ENCODE measurements at places on chromosomes 4 and X.

DNA sequence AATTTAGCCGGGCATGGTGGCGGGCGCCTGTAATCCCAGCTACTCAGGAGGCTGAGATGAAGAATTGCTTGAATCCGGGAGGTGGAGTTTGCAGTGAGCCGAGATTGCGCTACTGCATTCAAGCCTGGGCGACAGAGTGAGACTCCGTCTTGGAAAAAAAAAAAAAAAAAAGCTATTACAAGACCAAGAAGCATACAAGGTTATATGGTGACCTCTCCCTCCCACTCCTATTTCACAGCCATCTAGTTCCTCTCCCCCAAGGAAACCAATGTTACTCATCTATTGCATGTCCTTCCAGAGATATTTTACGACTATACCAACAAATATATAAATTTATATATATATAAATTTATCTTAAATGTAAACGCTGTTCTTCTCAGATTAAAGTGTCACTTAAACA lies 3.2 kb downstream of the SLC9A7 start:
- DNase-seq: no peak

DNA sequence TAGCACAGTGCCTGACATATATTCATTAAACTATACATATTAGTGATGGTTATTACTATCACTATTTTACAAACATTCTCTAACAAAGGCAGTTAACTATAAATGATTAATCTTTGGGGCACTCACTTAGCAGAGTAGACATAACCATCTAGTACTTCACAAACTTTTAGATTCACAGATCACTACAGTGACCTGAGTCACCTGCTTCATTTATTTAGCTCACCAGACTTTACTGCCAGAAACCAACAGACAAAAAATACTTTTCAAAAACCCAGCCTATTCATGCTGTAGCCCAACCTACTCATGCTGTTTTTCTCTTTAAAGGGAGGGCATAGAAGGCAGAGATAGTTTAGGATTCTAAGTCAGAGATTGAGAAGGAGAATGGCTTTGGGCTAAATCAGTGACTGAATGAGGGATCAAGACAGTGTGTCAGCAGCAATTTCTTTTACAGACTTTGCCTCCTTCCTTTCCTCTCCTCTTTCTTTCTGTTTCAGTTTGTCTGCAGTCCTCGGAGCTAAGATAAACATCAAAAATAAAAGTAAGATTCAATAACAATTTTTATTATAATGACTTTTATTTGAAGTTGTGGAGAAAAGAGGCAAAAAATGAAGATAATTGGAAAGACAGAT lies 34.7 kb upstream of the PDE5A start:
- DNase-seq: no peak

DNA sequence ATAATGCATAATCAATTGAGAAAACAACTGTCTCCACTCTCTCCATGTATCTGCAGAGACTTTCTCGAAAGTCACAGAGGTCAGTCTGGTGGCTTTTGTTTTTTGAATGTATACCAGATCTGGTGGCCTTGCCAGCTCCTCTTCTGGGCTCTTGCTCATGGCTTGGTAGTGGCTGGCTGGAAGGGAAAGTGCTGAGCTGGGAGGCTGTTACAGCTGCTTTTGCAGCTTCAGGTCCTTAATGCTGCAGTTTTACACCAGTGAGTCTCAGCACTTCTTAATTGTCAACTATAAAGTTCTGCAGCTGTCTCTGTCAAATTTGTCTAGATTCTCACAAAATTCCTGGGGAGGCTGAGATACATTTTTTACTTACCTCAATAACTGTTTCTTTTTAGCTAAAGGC lies 390.0 kb downstream of the GRXCR1 start:
- no peak for DNase-seq

GRCh38 chrX:51837921-51838320 lies 55.5 kb upstream of the MAGED1 start:
- no peak for DNase-seq

DNA sequence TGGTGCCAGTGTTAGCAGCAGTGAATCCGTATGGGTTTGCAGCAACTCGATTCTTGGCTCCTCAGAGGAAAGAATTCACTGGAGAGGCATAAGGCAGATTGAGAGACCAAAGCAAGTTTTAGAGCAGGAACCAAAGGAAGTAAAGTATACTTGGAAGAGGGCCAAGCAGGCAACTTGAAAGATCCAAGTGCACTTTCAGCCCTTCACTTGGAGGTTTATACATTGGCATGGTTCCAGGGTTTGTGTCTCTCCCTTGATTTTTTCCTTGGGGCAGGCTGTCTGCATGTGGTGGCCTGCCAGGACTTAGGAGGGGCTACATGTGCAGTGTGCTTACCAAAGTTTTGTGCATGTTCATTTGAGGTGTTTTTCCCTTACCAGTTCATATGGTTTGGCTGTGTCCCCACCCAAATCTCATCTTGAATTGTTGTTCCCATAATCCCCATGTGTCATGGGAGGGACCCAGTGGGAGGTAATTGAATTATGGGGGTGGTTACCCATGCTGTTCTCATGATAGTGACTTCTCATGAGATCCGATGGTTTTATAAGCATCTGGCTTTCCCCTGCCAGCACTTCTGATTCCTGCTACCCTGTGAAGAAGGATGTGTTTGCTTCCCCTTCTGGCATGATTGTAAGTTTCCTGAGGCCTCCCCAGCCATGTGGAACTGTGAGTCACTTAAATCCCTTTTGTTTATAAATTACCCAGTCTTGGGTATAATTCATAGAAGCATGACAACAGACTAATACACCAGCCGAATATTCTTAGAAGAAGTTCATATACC lies 86.2 kb upstream of the TSPAN5 start:
- no peak for DNase-seq

GRCh38 chr4:55736605-55737183 lies 82.9 kb upstream of the EXOC1L start:
- no peak for DNase-seq

DNA sequence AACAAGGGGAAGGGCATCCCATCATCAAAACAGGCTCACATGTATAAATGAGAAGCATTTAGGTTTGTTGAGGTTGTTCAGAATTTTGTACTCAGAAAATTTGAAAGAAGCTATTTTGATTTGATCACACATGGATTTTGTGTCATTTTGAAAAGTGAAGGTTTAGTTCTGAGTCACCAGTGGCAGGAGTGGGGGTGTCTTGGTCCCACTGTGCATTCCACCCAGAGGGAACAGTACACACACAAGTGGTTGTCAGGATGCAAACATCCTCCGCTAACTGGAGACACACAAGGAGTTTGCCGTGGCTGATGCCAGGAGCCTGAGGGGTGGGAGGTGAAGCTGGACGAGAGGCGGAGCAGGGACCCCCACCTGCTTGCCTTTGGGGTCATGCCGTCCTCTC lies 198.2 kb upstream of the PSAPL1 start:
- DNase-seq: no peak

- no peak for DNase-seq
Observed at GRCh38 chrX:45404206-45404605, 203.5 kb upstream of the DIPK2B start.

DNA sequence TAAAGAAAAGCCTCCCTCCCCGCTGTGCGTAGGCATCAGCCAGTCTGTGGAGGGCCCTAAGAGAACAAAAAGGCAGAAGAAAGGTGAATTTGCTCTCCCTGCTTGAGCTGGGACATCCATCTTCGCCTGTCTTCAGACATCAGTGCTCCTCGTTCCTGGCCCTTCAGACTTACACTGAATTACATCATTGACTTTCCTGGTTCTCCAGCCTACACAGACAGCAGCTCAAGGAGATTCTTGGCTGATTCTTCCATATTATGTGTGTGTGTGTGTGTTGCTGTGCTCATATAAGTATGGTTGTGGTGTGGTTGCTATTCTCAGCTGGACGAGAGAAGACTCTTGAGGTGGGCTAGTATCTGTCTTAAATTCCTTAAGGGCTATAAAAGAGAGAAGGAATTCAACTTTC lies 35.5 kb upstream of the CD99L2 start:
- no peak for DNase-seq

DNA sequence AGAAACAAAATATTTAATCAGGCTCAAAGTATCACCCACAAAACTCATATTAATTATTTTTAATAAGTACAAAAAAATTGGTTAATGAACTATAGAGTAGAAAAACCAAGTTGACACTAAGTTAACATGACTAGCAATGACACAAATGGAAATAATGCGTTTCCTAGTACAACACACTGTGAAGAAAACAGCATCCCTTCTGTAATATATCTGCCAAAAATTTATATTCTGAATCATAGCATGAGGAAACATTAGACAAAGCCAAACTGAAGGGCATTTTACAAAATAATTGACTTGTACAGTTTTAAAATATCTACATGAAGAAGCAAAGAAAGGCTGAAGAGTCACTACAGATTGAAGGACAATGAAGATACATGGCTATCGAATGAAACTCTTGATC lies 477.6 kb upstream of the INTU start:
- no peak for DNase-seq

GRCh38 chrX:96752781-96753180 lies 68.1 kb downstream of the DIAPH2 start:
- no peak for DNase-seq

DNA sequence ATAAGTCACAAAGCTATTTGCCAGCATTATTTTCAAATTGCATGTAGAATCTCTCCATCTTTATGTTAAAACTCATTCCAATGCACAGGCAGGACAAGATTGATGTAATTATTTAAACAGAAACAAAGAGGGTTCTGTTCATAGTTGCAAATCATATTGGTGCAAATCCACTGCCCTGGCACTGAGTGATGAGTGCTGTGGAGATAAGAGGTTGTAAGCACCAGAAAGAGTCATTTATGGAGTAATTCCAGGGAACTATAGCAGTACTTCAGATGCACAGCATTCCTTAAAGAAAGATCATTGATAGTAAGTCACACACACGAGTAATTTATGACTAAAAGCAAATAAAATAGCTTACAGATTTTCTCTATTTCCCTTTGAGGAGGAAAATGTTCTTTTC lies 337.7 kb upstream of the CTSO start:
- no peak for DNase-seq

- no peak for DNase-seq
Observed at GRCh38 chrX:23062359-23062758, 62.6 kb downstream of the DDX53 start.

DNA sequence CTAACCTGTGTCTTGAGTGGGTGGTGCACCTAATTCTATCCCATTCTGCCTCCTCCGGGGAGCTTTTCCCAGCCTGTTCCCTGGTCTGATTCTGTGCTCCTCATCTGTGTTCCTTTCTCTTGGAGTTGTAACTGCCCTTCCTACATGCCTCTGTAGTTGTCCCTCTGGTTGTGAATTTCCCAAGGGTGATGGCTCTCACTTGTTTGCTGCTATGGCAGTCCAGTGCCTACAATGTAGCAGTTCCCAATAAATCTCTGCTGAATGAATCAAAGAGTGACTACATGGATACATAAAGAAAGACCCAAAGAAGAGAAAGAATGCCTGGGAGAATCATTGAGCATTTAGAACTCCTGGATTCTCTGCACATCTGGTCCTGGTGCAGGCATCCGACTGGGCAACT lies 141.6 kb downstream of the HS3ST1 start:
- DNase-seq: no peak

GRCh38 chr4:186029571-186030398 lies 39.2 kb upstream of the TLR3 start:
- no peak for DNase-seq

GRCh38 chrX:104195489-104196084 lies 29.3 kb downstream of the FAM199X start:
- no peak for DNase-seq

DNA sequence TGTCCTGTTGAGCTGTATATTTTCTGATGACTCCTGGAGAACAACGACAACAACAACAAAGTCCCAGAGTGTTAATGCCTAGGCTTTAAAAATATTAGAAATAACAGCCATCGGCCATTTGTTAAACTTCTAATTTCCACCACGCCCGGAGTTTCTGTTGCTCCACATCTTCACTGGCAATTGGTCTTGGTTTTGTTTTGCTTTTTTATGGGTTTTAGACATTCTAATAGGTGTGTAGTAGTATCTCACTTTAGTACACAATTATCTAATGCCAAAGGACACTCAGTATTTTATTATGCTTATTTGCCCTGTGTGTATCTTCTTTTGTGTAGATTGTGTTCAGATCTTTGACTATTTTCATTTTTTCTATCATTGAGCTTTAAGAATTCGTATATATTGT lies 5.0 kb downstream of the MAGEA12 start:
- DNase-seq: no peak

DNA sequence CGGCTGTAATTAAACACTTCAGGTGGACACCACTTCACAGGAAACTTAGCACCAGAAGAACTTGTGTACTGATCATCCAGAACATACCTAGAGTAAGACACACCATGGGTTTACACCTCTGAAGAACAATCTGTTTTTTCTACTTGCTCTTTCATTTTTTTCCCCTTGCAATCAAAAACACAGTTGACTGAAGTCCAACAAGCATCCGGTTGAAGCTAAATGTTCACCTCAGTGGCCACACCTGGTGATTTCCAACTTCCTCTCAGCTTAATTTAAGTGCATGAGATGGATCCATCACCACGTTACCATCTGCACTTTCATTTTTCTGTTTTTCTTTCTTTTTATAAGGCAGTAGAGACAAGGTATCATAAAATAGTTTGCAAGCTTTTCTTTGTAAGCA lies 4.9 kb upstream of the TXK start:
- no peak for DNase-seq

GRCh38 chr4:61555789-61556188 lies 355.7 kb downstream of the ADGRL3 start:
- DNase-seq: no peak

- no peak for DNase-seq
Observed at GRCh38 chr4:133379681-133380438, 230.8 kb downstream of the PCDH10 start.

DNA sequence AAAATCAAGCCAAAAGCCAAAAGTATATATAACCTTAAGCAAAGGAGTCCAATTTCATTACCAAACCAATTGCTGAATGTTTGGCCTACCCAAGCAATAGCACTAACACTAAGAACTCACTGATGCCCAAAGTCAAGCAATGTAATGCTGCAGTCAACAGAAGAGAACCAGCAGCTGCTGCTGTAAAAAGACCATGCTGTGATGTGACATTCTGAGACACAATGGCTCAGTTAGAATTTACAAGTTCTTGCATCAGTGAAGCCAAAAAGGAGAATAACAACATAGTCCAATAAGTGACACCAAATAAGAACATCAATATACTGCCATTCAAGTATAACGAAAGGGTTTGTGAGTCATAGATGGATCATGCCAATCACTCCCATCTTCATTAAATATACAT lies 514.0 kb upstream of the DIAPH2 start:
- DNase-seq: no peak

- DNase-seq: no peak
Observed at GRCh38 chr4:38109896-38110295, 149.7 kb downstream of the PTTG2 start.

DNA sequence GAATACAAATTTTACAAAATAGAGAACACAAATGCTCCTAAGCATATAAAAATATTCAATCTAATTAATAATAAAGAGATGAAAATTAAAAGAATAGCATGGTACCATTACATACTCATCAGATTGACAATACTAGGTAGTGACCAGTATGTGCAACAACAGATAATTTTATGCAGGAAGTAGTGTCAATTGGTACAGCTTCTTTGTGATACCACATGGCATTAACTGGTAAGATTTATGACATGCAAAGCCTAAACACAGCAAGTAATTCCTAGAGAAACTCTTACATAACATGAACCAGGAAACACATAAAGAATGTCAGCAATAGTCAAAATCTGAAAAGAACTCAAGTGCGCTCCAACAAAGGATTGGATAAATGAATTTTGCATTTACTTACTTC lies 26.3 kb downstream of the CXCL2 start:
- DNase-seq: no peak

GRCh38 chr4:13359809-13360208 lies 124.3 kb downstream of the RAB28 start:
- no peak for DNase-seq
